ENCODE measurements at places on chromosomes 4 and X. TPM values are rescaled to one million over a fixed set of nuclear protein-coding genes. Genes with fewer than 3 reads are reported as not detected.

- no peak for DNase-seq
These were observed 149.5 kb downstream of the GC start for GRCh38 chr4:71634364-71634763.

DNA sequence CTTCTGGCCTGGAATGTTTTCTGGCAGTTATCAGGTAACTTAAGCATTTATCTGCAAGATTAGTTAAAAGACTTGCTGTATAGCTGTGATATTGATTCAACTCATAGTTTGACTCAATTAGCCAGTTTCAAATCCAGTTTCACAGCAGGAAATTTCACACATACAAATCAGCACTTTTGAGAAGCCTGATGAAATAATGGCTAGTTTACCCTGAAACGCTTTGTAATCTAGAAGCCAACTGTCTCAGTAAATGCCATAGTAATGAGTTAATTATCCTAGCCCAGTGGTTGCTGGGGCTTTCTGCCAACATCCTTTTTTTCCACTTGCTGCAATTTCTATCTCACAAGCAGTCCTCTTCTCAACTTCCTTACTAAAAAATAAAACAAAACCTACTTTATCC lies 53.1 kb downstream of the ARHGEF38 start:
- DNase-seq = no peak

- no peak for DNase-seq
These were observed 67.7 kb downstream of the PPARGC1A start for GRCh38 chr4:23822181-23822580.

DNA sequence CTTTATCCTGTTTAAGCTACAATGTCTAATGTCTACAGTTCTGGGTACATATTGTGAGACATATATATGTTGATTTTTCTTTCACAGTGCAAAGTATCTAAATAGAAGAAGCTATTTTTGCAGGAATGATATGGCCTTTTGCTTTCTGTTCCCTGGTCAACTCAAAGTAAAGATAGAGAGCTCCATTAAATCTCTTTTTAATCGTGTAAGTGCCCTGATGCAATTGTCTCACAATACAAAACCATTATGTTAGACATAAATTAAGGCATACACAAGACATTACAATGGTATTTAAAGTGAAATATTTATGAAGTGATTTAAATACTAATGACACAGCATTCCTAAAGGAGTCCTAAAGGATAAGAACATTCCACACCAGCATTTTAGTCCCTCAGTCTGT lies 1559.7 kb upstream of the AGA start:
- no peak for DNase-seq

DNA sequence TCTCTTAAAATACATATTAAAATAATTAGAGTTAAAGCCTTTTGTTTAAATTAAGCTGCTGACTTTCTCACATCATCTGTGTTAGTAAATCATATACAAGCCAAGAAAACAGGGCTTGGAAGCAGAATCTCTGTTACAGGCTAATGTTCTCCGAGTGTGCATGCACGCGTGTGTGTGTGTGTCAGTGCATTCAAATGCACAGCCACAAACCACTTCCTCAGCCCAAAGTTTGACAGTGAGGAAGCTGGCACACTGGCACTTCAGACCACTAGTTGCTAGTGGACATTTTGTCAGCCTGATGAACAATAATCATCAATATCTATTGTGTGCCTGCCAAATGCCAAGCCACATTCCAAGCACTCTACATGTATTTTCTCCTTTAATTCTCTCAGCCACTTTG lies 5.6 kb downstream of the MAOB start:
- no peak for DNase-seq

- DNase-seq = no peak
These were observed 86.7 kb upstream of the EXOC1L start for GRCh38 chr4:55732864-55733263.

DNA sequence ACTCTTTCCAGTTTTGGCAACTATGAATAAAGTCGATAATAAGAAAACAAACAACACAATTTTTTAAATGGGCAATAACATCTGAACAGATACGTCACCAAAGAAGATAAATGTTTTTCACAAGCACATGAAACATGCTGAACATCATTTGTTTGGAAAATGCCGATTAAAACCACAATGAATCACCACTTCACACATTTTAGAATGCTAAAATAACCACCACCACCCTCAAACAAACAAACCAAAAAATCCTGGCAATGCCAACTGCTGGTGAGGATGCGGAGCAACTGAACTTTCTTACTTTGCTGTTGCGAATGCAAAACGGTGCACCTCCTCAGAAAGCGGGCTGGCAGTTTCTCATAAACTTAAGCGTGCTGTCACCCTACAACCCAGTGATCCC lies 115.9 kb downstream of the NSUN7 start:
- no peak for DNase-seq

DNA sequence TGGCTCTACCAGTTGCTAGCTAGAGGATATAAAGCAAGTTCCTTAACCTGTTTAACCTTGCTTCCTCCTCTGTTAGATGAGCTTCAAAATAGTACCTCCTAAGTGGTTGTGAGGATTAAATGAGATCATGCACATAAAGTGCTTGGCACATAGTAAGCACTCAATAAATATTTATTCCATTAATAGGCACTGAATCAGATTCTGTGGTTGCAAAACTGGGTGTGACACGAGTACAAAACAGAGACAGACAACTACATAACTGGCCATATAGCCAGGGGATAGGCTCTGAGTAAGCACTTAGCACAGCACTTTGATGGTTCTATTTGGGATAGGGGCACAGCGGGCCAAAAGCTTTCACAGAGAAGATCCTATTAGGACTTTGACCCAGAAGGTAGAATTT lies 150.3 kb downstream of the RELL1 start:
- no peak for DNase-seq

DNA sequence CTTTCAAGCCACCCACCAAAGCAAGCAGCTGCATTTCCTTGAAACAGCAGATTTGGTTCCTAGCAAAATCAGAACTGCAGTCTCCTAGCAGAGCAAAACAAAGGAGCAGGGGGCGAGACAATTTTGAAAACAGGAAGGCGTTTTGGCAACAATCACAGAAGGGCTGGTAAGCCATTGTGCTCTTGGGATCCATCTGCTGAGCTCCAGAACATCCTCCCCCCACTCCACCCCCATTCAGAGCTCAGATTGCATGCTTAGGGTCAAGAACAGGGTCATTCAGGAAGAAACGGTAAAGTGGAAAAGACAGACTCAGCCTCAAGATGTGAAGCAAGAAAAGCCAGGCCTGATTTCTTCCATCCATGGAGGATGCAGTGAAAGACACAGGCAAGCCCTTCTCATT lies 7.6 kb upstream of the PCDH19 start:
- no peak for DNase-seq

- peak; percentile 21 for DNase-seq
These were observed 2.4 kb downstream of the OTUD4 start for GRCh38 chr4:145177906-145178538.

GRCh38 chr4:158766434-158767044 lies 2.3 kb upstream of the FNIP2 start:
- no peak for DNase-seq

GRCh38 chr4:123390846-123391456 lies 5.6 kb upstream of the SPRY1 start:
- DNase-seq = no peak

DNA sequence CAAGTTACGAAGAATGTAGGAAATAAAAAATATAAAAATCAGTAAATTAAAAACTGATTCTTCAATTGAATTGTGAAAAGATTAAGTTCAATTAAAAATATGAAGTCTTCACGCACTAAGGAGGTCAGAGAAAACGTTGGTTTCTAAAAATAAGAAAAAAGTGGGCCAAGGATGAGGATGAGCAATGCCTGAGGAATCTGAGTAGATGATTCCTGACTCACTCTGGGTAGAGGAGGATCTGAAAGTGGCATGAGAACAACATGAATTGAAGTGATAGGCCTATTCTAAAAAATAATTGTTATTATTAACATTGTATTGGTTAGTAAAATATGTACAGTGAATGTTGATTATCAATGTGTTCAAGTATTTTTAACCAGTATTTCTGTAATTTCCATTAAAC lies 444.2 kb downstream of the GRIA2 start:
- no peak for DNase-seq

DNA sequence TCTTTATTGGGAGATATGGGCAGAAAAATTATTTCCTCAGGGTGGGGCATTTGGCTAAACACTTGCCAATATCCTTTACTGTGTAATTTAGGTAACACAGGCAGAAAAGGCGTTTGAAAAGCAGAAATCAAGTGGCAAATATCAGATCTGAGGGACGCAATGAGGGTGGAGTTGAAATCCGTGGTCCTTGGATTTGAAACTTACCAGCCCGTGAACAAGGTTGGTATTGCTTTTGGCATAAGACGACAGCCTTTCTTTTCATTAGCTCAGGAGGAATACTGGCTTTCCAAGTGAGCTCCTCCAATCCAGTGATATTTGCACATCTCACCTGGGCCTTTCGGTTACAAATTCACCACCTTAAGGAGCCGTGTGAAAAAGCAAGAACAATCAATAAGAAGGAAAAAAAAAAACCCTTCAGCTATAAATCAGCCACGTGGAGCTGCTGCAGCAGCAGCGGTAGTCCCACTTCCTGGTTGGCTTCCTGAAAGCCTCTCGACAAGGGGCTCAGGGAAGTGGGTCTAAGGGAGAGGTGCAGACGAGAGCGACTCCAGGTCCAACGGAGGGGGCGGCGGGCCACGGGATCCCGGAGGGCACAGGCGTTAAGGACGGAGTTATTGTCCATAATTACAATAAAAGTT lies 734 bp upstream of the GALNT7 start:
- peak; percentile 35 for DNase-seq

DNA sequence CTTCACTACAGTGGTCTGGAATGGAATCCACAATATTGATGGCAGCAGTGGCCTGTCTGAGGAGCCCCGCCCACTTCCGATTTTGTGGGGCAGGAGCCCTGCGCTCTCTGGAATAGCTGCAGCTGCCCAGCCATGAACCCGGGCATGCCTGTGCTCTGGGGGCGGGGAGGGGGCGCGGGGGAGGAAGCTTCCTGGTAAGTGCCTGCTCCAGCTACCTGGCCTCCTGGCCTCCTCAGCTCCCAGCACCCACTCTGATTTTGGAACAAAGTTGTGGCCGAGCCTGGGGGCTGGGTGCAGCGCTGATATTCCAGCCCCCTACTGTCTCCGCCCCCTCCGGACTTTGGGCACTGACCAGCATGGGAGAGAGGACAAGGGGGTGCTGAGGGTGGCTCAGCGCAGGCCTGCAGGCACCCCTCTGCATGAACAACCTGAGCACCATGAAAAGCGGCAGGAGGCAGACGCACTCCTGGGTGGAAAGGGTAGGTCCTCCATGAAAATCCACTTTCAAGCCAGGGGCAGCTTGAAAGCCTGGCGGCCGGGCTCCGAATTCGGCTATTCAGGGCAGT lies 972.7 kb upstream of the AGA start:
- no peak for DNase-seq

DNA sequence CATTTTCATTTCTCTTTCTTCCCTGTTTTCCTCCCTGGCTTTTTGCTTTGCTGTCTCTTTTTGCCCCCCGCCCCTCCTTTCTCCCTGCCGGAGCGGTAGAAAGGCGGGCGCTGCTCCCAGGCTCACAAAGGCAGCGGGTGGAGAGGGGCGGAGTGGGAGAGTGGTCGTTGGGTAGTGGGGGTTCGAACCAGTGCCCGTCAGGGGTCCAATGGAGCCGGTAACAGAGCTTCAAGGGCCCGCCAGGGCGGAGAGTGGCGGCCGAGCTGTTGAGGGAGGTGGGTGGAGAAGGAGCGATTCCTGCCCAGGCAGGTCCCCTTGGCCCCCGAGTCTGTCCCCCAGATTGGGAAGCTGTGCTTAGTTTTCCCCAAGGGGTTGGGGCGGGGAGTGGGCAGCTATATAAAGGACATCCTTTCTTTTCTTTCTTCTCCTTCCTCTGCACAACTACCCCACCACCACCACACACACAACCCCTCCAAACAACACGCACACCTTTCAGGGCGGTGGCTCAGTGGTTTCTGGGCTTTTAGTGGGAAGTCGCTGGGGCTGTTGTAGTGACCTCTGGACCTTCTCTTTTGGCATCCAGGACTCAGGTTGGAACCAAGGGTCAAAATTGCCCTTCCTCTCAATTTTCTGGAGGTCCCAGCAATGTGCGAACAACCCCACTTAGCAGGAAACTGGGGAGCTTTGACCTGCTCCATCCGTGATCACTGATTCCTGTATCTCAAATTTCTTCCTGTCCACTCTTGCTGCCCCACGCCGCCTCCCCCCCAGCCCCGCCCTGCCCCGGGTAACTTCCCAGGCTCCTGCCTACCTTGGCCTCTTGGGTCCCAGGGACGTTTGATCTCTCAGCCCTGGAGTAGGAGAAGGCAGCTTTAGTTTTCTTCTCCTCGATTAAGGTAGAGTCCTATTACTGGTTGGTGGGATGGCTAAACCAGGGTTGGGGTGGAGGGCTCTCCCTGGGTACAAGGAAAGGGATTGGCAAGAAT lies 1.9 kb downstream of the EFNB1 start:
- DNase-seq = no peak

- no peak for DNase-seq
These were observed 71.7 kb upstream of the TLR3 start for GRCh38 chr4:185997296-185997695.

DNA sequence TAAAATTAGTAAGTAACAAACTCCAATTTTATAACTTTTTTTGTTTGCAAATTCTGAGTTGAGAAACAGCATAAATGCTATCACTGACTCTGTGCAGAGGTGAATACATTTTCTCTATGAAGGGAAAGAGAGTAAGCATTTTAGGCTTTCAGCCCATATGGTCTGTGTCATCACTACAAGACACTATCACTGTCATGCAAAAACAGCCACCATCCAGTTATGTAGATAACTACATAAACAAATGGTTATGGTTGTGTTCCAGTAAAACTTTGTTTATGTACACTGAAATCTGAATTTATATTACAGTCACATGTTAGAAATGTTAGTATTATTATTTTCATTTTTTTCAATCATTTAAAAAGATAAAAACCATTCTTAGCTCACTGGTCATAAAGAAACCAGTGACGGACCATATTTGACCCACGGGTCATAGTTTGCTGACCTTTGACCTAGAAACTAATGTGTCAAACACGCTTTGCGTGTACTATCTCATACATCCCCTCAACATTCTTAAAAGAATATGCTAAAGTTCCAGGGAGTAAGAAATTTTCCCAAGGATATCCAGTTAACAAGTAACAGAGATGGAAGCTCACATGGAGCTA lies 29.1 kb downstream of the RASGEF1B start:
- DNase-seq = no peak

The PAK3 gene
- total RNA-seq = 1.5 TPM

The KIF4A gene
- 26.4 TPM for total RNA-seq

The ARHGEF38 gene
- not detected for total RNA-seq

The FATE1 gene
- total RNA-seq = not detected

The CT47B1 gene
- not detected for total RNA-seq

The NEUROG2 gene
- total RNA-seq = not detected

The SEL1L3 gene
- 67.7 TPM for total RNA-seq

The PROM1 gene
- not detected for total RNA-seq

The ATP2B3 gene
- not detected for total RNA-seq

The CT45A3 gene
- not detected for total RNA-seq

The FAT4 gene
- total RNA-seq = not detected
